ENCODE measurements at places on chromosomes 1 and 21.

- DNase-seq, result no peak
Observed at GRCh38 chr1:152768847-152769533, 6.0 kb upstream of the LCE1F start.

- no peak for DNase-seq
Observed at GRCh38 chr1:205124726-205125125, 2.9 kb upstream of the RBBP5 start.

DNA sequence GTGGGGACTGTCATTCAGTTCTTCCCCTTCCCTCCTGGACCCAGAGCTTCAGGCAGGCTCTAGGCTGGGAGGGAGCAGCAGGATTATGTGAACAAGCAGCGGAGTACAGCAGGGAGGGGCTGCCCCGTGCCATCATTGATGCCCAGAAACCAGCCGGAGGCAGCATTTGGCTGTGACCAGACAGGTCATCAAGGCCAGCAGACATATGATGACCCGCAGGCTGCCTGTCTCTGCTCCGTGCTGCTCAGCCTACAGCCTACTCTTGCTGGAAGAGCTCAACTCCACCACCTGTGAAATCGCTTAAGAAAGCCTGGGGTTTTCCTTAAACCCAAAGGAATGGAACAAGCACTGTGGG is 4.9 kb downstream of the KLHL21 start:
- no peak for DNase-seq

DNA sequence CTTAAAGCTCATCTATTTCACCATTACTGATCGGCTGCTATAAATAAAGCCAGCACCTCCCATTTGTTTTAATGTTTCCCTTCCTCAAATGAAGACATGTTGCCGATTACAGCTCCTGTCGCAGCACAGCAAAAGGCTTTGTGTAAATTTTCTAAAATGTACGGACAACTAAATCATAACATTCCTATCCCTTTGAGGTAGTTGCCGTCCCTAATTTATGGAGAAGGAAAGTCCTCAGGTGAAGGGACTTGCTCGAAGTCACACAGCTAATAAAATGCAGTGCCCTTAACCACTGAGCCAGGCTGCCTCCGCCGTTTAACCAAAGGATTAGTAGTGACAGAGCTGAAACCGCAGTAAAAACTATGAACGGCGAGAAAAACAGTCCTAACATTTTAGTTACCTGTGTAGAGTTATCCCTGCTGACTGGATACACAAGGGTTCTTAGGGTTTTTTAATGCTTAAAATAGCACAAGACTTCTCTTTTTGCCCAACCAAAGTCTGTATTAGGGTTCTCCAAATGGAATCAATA is 871 bp downstream of the PINK1 start:
- no peak for DNase-seq

DNA sequence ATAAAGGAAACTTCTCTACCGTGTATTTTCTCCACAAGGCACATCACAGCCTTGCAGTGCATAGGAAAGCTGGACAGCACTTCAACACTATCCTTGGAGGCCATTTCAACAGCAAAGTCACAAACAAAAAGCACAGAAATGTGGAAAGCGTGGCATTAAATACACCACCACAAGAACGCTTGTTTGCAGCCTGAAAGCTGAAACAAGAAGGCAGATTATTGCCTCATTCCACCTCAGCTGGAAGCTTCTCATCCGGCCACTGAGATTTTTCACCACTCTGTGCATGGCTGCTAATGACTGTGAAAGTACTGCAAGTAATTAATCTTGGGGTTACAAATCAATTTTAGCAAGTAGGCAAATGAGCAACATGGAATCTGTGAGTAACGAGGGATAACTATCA is 50.9 kb upstream of the GALNT2 start:
- DNase-seq, result no peak

GRCh38 chr1:92990828-92991227 is 29.6 kb upstream of the DIPK1A start:
- DNase-seq, result no peak

GRCh38 chr1:214438530-214438929 is 112.9 kb downstream of the PTPN14 start:
- no peak for DNase-seq

- no peak for DNase-seq
Observed at GRCh38 chr1:56584910-56585528, 5.7 kb upstream of the PLPP3 start.

DNA sequence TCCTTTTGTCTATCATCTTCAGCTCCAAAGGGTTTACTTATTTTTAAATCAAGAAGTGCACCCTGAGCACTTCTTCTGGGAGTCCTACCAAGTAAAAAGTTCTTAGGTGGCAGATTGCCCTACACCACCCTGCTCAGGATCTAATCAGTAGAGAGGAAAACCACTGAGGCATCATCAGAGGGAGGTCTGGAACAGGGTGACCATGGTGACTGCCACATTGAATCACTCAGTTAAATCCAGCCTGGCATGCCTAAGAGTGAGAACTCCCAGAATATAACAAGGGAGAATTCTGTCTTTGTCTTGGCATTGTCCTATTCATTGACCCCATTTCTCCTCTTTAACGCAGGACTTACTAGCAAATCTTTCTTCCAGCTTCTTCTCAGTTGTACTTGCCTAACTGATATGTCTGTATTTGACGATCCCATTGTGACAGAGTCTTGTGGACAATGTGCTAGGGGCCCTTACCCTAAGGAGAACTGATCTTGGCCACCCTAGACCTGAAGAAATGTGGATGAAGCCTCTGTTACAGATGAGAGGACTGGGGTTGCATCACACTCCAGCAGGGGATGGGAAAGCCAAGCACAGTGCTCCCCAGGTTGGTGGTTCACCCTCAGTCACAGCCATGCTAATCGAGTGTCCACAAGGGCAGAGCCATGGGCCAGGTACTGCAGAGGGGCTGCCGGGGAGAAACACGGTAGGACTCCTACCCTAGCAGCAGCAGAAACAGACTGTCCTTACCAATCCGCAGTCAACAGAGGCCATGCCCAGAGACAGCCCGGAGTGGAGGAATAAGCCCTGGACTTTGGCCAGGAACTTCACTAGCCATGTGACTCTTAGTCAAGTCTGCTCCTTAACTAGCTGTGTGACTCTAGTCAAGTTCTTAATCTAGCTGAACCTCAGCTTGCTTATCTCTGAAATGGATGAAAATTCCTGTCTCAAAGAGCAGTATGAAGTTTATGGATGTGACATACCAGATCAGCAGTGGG is 15.4 kb downstream of the PKP1 start:
- no peak for DNase-seq

DNA sequence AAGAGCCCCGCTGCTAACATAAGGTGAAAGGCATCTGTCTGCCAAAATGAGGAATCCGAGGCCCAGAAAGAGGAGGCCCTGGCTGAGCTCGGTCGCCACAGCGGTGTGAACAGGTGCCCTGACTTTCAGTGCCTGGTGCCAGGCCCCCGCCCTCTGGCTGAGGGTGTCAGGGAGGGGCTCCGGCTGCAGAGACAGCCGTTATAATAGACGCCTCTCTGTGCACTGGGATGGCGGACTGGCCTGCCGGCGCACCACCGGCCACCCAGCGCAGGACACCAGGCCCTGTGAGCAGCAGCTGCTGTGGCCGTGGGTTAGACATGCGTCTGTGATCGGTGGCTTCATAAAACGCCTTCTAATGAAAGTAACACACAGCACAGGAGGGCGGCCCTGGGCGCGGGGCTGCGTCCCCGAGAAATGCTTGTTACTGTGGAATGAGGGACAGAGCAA is 51.4 kb upstream of the ACTRT2 start:
- no peak for DNase-seq

DNA sequence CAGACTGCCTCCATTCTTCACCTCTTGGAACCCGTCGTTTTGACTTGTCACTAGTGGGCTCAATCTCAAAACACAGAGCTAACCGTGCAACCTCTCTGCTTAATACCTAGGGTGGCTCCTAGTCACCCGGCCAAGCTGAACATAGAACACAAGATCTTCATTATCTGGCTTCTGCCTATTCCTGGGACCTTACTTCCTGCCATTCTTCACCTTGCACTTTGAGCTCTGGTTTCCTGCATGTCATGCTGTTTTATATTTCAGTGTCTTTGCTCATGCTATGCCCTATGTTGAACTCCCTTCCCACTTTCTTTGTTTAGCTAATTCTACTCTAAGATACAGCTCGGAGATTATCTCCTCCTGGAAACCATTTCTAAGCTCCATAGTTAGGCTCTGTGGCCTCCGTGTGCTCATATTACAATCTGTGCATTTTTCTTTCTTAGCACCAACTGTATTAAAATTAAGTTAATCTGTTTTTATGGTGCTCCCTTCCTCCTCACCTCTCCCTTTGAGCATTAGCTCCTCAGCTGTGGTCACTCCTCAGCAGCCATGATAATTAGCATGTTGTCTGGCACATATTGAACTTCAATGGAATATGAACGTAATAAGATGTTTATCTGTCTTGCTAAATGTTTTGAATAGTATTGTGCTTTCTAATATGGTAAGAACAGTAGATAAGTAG is 13.1 kb downstream of the GPSM2 start:
- DNase-seq, result no peak

DNA sequence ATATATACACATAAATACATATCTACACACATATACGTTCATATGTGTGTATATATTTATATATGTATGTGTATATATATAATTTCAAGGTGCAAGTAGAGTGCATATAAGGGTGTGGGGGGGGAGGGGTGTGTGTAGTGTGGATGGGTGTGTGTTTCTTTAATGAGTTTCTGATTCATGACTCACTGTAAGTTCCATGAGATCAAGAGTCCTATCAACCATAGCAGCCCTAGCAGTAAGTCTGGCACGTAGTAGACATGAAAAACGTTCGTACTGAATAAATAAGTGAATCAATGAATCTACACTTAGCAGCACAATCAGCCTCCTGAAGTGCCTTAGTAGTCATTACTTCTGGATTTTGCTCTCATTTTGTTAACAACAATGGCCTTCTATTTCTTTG is 61.9 kb upstream of the KRTAP11-1 start:
- no peak for DNase-seq

GRCh38 chr1:33424610-33425009 is 6.3 kb downstream of the PHC2 start:
- DNase-seq, result no peak

Data from activated T-helper 9 cell treated with anti-CD3 and anti-CD28 coated beads, Interleukin-2, amount 50 U/mL, for 16 hours (primary cell).